ENCODE measurements at places on chromosomes 12 and 14. TPM values are rescaled to one million over a fixed set of nuclear protein-coding genes. Genes with fewer than 3 reads are reported as not detected.
A peak's percentile ranks its signal among the peaks of the same experiment; 100 is the strongest.

DNA sequence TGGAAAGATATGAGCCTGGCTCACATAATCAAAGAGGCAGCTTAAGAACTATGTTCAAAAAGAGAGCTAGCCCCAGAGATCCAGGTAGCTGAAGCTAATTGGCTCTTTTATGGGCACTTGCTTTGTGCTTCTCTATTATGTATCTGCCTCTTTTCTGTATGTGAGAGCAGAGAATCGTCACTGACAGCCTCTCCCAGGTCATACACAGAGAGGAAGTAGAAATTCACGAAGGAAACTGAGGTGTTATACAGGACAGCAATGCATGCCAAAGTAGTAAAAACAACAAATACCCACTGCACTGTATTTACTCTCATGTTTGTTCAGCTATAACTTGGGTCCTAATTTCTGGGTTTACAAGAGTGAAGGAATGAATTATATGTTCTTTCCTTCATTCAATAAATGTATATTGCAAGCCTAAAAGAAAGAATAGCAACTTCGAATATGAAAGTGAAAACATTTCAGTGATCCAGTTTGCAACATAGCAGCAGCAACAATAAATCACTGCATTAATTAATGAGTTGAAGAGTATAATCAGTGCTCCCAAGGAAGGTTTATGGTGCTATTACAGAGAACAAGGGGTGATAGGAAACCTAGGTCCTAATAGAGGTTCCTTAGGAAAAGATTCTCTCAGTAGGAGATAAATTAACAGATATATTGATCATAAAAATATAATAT lies 47.1 kb upstream of the ATXN7L3B start:
- no peak for DNase-seq

DNA sequence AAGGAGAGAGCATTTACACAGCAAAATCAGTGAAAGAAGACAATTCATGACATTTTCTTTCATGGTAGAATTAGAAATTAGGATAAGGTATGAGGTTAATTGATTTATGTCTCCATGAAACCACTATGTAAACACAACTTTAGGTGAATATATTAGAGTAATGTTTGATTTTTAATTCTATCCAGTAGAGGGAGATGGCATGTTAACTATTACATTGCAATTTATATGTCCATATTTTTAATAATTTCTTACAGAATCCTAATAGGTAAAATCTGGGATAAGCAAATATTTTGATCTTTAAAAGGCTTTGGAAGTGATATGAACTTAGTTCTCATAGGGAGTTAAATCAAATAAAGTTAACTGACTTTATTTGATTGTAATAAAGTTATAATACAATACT lies 373.4 kb upstream of the PDE3A start:
- DNase-seq = no peak

DNA sequence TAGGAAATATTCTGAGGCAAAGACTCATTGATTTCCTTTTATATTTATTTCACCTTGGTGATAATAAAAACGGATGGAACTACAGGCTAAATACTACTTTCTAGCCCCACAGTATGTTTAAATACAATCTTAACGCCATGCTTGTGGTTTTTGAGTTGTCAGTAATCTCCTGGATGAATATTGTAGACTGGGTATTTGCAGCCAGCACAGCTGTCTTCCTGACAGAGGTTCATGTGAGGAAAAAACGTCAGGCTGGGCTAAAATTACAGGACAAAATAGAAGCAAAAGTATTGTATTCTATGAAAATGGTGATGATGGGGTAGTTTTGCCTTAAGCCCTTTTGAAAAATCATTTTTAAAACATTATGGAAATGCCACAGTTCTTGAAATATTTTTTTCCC lies 140.9 kb downstream of the CCDC91 start:
- DNase-seq = peak; percentile 54

Gene ARHGDIB
- 60.2 TPM for total RNA-seq

Gene IKZF4
- total RNA-seq = 4.3 TPM

GRCh38 chr12:115504306-115505290 lies 772.9 kb downstream of the MED13L start:
- DNase-seq = peak; percentile 29

GRCh38 chr12:67394550-67394949 lies 125.4 kb downstream of the CAND1 start:
- peak; percentile 93 for DNase-seq

Data from umbilical cord (tissue), 2 donors.